Renal cortical epithelial cell (primary cell): ENCODE measurements at places on chromosomes 13 and 19.
A peak's percentile ranks its signal among the peaks of the same experiment; 100 is the strongest.

DNA sequence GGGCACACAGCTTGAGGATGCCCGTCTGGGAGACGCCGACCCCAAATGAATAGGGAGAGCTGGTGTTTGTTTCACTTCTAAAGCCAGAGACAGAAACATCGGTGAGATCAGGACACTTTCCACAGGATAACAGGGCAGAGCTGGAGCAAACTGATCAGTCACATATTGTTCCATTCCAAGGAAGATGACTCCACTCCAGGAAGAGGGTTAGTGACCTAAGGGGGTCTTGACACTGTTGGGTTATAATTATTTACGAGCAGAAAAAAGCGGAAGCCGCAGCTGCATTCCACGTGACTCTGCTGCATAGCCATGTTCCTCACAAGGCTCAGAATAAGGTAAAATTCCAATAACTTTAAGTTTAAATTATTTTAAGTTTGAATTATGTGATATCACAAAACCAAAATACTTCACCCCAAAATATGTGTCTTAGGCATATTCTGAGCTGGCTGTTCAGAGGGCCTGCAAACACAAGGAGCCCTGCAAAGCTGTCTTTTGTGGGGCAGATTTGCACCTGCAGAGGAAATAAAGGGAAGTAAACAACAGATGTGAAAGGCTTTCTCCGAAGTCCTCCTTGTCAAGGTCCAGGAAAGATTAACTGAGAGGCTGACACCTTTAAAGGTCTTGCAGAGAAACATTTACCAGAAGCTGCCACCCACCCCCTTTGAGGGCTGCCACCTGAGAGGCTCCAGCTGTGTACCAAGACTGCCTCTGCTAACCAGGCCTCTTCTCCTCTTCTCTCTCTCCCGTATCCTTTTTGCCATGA lies 819.2 kb downstream of the UQCRFS1 start:
- peak; percentile 52 for DNase-seq

GRCh38 chr19:37197768-37198167 lies 12.6 kb downstream of the ZNF585B start:
- DNase-seq = no peak

GRCh38 chr19:960020-960419 lies 24.1 kb upstream of the WDR18 start:
- DNase-seq = no peak

- no peak for DNase-seq
These were observed at the start of gene TMIGD2 for GRCh38 chr19:4302243-4302640. Gene TMIGD2 (minus strand): TSS chr19:4302389. CDS start chr19:4302385, 4 bp downstream.

- DNase-seq = no peak
These were observed 6.8 kb downstream of the DOHH start for GRCh38 chr19:3493651-3494050.

- DNase-seq = no peak
These were observed 511.6 kb upstream of the ARGLU1 start for GRCh38 chr13:107079423-107080049.

DNA sequence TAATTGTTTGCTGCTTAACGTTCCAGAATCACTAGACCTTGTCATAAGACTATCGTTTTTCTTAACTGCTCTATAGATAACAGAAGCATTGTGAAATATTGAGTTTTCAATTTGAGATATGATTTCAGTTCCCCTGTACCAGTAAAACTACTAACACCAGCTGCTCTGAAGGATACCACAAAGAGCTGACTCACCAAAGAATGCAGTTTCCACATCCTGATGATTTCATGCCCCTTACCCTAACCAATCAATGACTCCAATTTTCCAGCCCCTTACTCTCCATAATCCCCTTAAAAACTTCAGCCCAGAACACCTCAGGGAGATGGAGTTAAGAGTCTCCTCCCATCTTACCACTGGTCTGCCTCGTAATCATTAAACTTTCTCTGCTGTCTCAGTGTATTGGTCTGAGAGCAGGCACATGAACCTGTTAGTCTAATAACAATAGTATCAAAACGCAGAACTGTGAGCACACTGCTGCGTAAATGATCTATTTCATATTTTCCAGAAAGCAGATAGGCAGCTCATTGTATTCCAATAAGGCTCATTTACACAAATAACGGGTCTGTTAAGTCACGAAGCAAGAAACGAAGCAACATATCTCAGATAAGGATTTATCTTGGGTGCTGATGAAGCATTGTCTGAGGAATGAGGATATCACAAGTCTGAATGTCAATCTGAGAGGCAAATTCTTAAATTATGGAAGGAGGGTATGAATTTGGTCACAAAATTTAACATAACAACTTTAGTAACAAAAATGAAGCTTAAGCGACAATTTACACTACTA lies 14.1 kb upstream of the CCNA1 start:
- peak; percentile 87 for DNase-seq

GRCh38 chr19:5289060-5289990 lies 51.3 kb downstream of the PTPRS start:
- no peak for DNase-seq

DNA sequence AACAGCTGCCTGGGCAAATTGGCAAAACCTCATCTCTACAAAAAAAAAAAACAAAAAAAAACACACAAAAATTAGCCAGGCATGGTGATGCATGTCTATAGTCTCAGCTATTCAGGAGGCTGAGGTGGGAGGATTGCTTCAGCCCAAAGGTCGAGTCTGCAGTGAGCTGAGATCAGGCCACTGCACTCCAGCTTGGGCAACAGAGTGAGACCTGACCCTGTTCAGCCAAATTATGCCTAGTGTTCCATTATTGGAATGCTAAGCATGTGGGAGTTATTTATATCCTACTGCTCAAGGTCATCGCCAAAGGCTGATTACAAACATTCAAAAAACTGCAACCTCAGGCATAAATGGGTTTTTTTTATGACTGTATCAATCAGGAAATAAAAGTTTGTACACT lies 1251.0 kb upstream of the PCDH9 start:
- DNase-seq = peak; percentile 41

DNA sequence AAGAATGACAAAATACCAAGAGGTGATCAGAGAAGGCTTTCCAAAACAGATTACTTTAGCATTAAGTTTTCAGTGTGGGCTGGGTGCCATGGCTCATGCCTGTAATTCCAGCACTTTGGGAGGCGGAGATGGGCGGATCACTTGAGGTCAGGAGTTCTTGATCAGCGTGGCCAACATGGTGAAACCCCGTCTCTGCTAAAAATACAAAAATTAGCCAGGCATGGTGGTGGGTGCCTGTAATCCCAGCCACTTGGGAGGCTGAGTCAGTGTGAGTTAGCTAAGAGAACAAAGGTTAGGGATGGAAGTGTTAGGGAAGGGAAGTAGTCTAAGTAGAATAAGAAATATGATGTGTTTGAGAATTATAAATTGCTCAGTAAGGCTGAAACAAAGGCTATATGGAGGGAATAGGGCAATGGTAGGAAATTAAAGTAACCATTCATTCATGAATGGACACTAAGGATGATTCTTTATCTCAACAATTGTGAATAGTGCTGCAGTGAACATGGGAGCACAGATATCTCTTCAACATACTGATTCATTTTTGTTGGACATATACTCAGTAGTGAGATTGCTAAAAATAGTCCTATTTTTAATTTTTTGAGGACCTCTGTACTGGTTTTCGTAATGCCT lies 3.9 kb upstream of the RCBTB2 start:
- DNase-seq = no peak

GRCh38 chr13:43127103-43127798 lies 103.9 kb downstream of the DNAJC15 start:
- DNase-seq = no peak

DNA sequence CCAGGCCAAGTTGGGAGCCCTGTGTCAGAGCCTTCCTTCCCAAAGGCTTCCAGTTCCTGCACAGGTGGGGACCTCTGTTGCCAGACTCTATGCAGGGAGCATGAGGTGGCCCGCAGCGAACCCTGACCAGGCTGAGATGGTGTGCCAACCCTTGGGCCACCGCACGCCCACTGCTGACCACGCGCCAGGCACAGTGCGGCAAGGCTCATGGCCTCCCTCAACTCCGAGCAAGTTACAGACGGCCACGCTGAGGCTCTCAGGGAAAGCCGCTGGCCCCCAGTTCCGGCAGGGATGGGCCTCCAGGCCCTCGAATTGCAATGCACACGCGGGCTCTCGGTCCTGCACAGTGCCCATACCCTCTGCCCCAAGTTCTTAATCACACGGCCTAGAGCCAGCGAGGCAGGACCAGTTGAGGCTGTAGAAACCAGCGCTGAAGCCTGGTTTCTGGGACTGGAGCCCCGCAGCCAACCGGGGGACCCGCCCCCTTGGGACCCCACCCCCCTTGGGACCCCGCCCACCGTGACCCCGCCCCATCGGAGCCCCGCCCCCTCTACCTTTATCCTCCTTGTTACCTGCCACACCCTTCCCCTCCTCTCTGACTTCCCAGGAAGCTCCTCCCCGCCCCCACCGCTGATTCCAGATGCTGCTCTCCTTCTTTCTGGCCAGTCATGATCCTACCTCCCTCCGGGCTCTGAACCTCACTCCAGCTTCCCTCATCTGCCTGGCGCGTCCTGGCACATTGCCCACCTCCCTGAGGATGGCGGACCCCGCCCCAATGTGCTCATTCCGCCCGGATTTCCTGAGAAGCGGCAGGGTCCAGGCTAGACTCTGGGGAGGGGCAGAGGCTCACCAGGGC lies 6.0 kb downstream of the PEX11G start:
- no peak for DNase-seq

- DNase-seq = no peak
These were observed 218.7 kb downstream of the HS6ST3 start for GRCh38 chr13:96308568-96308967.

DNA sequence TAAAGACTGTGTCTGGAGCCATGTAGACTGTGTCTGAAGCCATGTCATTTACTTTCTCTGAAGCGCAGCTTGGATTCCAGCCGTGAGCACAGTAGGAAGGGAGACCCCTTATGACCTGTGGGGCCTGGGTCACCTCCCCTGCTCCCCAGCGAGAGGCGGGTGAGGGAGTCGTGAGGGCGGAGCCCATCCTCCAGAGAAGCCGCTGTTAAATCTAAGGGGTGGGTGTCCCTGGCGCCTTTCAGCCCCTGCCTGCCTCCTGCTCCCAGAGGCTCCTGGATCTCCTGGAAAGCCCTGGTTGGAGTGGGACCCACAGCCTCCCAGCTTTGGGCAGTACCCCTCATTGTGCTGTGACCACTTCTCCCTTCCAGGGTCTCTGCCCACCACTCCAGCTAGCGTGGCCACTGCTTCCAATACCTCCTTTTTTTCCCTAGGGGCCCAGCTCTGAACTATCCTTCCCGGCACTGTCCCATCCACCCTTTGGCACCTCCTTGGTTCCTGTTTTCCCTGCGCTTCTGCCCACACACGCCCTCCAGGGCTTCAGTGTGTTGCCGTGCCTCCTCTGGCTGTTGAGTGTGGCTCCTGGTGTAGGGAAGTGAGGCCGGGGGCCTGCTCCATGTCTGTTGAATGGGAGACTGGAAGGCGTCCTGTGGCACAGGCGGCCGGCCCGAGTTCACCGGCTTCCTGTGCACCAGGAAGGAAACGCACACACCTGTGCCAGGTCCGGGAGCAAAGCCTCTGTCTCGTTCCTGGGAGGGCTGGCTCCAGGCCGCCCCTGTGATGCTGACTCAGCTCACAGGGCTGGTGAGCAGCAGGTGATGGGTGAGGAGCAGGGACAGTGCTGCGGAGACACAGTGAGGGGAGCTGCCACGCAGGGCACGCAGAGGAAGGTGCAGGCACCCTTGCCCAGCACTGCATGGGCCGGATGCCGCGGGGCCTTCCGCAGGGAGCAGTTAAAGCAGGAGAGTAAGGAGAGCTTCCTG lies 29.4 kb downstream of the ATP4B start:
- no peak for DNase-seq

DNA sequence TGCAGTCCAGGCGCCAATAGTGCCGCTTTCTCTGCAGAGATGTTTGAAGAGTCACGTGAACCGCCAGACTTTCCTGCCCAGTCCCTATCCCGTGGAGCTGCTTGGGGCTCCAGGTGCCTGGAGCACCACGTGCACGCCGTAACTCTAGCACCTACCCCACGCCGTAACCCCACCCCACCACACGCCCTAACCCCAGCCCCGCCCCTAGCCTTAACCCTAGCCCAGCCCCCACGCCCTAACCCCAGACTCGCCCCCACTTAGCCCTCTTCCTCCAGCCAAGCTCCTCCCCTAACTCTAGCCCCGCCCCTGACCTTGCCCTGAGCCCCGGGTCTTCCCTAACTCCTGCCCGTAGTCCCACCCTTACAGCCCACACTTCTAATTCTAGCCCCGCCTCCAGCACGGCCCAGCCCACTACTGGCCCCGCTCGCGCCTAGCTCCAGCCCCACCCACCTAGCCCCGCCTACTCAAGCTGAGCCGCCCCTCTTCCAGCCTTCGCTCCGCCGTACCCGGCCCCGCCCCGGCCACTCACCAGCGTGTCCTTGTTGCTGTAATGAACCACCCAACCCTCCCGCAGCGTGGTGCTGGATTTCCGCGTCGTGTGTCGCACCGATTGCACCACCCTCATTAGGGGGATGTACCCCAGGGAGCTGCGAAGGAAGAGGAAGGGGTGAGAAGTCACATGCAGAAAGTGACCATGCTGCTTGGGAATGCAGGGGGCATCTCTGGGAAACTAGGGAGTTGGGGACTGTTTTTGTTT lies 19.5 kb downstream of the PRKD2 start:
- DNase-seq = peak; percentile 57

GRCh38 chr13:73215823-73216222 lies 157.0 kb downstream of the KLF5 start:
- peak; percentile 78 for DNase-seq

DNA sequence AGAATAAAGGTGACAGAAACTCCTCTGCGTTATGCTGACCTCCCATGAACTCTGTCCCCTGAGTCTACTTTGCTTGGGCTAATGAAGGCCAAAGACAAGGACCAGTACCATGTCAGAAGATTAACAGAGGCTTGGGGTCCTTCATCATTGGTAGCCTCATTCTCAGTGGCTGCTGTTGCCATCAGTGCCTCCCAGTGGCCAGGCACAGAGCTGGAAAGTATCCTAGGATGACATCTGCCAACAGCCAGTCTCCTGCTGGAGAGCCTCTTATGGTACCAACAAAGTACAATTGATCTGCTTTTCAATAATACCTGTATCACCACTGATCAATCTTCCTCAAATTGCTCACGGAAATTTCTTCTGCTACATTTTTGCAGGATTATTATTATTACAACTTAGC lies 281.6 kb downstream of the DNAJC15 start:
- DNase-seq = no peak

DNA sequence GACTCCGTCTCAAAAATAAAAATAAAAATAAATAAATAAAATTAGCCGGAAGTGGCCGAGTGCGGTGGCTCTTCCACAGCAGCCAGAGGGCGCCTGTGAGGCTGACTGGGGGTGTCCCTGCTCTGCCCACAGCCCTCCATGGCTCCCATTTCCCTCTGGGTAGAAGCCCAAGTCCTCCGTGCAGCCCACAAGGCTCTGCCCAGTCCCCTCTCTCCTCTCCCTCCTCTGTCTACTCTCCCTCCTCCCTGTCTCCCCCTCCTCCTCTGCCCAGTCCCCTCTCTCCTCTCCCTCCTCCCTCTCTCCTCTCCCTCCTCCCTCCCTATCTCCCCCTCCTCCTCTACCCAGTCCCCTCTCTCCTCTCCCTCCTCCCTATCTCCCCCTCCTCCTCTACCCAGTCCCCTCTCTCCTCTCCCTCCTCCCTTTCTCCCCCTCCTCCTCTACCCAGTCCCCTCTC lies 20.4 kb downstream of the MISP start:
- no peak for DNase-seq

- peak; percentile 42 for DNase-seq
These were observed 73.0 kb downstream of the IPO5 start for GRCh38 chr13:98026457-98026857.
